ENCODE measurements at places on chromosomes 3 and 15.

GRCh38 chr3:157271283-157271882, 111.4 kb upstream of the CCNL1 start:
- no peak for DNase-seq

DNA sequence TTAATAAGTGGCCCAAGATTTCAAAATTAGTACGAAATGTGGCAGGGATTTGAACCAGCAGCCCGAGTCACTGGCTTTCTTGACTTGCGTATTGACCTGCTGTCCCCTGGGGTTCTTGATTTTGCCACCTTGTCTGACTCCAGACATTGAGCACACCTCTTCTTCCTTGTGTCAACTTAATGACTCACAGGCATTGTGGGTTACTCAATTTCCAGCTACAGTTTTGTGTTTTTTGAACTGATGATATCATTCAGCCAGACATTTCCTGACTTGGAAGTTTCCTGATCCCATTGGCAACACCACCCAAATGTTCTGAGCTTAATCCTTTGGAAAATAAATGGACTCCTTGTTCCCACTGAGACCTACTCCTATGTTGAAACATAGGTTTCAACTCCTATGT, 64.2 kb downstream of the MOBP start:
- no peak for DNase-seq

GRCh38 chr15:47857776-47858167, 140.5 kb downstream of the SEMA6D start:
- DNase-seq = no peak

DNA sequence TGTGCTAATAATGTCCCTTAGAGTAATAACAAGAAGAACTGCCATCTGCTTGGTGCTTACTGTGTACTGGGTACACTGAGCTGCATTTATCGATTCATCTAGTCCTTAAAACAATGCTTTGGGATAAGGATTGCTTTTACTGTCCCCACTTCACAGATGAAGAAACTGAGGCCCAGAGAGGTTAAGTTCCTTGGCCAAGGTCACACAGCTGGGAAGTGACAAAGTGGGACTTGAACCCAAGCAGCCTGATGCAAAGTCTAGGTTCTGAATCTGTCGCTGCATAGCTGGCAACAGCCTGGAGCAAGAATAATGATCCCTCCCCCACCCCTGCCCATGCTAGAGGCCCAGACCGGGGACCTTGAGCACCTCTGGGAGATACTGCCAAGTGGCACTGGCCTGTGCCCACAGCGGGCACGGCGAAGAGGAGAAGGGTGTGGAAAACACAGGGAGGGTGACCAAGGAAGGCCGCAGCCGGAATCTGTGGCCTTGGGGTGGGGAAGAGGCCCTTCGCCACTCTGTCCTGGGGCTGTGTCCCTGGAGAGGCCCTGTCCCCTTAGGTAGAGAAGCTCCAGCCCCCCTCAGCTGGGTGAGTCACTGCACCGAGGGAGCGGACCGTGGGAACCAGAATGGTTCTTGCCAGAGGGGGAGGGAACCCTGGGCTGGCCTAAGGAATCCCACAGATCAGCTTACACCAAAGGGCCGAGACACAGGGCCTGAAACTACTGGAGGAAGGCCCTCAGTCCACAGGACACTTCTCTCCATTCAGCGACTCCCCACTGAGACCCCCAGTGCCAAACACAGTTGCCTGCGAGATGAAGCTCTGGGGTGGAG, 3.5 kb downstream of the PLXND1 start:
- DNase-seq = no peak

- DNase-seq = no peak
These were observed 159.3 kb upstream of the NR2F2 start for GRCh38 chr15:96170979-96171739.

- no peak for DNase-seq
These were observed 542.9 kb downstream of the FHIT start for GRCh38 chr3:60708191-60708975.

GRCh38 chr15:74808840-74809229, 3.8 kb upstream of the LMAN1L start:
- no peak for DNase-seq

- DNase-seq = no peak
These were observed 30.2 kb downstream of the ITGA11 start for GRCh38 chr15:68401496-68402431.

GRCh38 chr3:54901906-54902685, 25.8 kb downstream of the LRTM1 start:
- no peak for DNase-seq

GRCh38 chr3:80543154-80543553, 775.4 kb upstream of the ROBO1 start:
- no peak for DNase-seq

- no peak for DNase-seq
These were observed 11.5 kb upstream of the LMCD1 start for GRCh38 chr3:8490079-8490552.

DNA sequence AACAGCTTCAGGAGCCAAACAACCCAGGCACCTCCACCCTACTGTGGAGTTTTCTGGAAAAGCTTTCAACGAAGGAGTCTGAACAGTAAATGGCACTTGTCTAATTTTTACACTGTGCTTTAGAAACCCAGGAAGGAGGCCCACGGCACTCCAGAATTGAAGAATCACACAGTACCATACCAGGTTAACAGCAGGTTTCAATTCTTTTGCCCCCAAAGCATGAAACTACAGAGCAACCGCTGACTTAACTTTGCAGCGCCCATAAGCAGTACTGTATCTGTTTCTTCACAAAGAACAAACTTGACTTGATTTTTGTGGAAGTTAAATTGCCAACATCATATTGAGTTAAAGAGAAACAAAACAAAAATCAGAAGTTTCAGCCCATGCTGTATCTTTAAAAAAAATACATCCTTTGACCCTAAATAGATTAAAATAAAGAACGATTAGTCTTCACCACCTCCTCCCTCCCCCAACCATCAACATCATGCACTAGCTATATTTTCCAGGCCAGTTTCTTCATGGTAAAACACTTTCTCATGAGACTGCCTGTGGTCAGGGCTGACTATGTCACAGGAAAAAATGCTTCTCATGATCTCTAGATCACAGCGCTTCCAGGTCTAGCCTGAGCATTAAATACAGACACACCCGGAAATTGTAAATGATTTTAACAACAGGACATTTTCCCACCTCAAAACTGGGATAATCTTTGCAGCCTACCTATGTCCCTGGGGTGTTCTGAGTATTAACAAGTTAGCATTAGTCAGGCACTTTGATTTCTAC, 456.3 kb downstream of the FOXP1 start:
- no peak for DNase-seq

GRCh38 chr3:68953816-68954444, 21.6 kb upstream of the TAFA4 start:
- DNase-seq = no peak

GRCh38 chr3:41236228-41236627, 36.9 kb downstream of the CTNNB1 start:
- DNase-seq = no peak

- DNase-seq = no peak
These were observed 160.3 kb downstream of the MTHFS start for GRCh38 chr15:79736435-79737000.

GRCh38 chr15:63599401-63600000, 2.3 kb downstream of the FBXL22 start:
- DNase-seq = no peak

DNA sequence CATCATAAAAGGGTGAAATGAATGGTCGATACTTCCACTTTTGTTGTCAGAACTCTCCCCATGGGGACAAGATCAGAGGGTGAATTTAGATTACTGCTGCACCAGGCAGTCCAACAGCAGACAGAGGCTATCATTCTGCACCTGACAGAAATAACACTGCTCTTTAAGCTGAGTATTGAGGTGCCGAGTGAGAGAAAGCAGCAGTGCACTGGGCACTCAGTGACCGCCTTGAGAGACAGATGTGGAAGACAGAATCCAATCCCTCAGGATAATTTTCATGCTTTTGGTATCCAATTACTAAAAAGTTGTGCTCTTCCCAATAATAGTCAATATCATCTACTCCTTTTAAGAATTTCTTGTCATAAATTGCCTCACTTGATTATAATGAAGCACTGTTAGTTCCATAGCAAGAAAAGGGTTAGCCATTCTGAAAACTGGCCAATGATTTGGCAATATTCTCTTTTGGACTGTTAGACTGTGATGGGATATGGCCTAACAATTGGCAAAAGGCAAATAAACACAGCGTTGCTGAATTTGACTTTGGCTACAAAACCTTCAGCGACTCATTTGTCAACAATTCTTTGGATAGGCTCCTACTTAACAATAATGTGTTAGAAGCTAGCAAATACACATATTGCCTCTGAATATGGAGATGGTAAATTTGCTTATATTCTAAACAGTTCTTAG, 5.5 kb downstream of the FGF7 start:
- DNase-seq = no peak

DNA sequence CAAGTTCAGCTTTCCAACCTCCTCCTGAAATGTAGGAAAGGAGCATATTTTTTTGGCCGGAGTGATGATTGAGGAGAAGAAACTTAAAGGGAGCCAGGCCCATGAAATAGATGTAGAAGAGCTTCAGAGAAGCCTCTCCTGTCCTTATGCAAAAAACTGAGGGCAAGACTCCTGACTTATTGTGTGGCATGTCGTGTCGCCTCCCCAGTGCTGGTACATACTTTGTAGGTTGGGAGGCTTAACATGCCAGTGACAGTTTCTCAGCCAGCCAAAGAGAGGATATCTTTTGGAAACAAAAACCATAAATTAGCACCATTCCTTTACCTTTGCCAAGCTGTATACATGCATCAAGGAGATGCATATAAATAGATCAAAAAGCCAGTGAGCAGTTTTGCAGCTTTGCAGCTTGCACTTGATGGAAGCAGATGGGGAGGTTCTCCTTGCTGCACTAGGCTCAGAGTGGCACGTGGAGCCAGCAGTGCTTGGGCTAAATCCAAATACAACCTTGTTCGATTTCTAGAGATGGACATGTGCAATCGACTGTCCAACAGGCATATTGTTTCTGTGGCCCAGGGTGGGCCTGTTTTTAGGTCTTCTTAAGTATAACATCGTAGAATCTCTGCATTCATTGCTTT, 10.2 kb downstream of the SLCO3A1 start:
- no peak for DNase-seq

DNA sequence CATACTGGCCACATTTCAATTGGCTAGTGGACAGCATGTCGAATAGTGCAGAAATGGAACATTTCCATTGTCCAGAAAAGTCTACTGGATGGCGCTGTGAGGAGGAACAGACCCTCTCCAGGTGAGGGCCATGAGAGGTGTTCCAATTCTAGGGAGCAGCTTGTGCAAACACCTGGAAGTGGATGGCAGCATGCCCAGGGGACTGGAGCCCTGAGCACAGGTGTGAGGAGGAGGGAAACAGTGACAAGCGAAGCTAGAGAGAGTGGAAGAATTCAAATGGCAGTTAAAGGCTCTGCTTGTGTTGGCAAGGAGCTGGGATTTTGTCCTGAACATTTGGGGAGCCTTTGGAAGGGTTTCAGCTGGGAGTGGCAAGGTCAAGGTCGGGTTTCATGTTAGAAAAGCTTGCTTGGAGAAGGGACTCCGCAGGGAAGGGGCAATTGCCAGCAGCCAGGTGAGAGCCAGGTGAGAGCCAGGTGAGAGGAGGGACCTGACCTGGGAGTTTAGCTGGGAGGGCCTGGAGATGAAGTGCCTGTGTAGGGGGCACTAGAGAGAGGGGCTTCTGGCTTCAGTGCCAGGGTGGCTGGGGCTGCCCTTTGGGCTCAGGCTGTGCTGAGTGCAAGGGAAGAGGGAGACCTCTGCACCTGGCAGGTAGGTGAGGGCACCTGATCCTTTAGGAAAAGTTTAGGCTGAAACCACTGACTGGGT, 93.8 kb downstream of the LINGO1 start:
- no peak for DNase-seq

- DNase-seq = no peak
These were observed 85.7 kb downstream of the CRYGS start for GRCh38 chr3:186458306-186459107.

- DNase-seq = no peak
These were observed 14.7 kb upstream of the ATP2B2 start for GRCh38 chr3:10520072-10520471.

- DNase-seq = peak; percentile 27
These were observed 755 bp downstream of the PTPN9 start for GRCh38 chr15:75578173-75578947.

GRCh38 chr3:175002732-175003143, 143.6 kb downstream of the NAALADL2 start:
- no peak for DNase-seq

DNA sequence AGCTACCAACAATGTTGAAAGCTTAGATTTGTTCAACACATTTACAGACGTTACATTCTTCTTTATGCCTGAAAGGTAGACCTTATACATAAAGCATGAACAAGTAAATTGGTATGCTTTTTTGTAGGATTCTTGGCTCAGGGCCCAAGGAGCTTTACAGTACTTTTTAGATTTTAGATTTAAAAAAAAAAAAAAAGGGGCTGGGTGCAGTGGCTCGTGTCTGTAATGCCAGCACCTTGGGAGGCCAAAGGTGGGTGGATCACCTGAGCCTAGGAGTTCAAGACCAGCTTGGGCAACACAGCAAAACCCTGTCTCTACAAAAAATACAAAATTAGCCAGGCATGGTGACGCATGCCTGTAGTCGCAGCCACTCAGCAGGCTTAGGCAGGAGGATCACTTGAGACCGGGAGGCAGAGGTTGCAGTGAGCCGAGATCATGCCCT, 39.7 kb downstream of the MEF2A start:
- no peak for DNase-seq

- no peak for DNase-seq
These were observed 94.7 kb downstream of the LRIG1 start for GRCh38 chr3:66406163-66406562.

DNA sequence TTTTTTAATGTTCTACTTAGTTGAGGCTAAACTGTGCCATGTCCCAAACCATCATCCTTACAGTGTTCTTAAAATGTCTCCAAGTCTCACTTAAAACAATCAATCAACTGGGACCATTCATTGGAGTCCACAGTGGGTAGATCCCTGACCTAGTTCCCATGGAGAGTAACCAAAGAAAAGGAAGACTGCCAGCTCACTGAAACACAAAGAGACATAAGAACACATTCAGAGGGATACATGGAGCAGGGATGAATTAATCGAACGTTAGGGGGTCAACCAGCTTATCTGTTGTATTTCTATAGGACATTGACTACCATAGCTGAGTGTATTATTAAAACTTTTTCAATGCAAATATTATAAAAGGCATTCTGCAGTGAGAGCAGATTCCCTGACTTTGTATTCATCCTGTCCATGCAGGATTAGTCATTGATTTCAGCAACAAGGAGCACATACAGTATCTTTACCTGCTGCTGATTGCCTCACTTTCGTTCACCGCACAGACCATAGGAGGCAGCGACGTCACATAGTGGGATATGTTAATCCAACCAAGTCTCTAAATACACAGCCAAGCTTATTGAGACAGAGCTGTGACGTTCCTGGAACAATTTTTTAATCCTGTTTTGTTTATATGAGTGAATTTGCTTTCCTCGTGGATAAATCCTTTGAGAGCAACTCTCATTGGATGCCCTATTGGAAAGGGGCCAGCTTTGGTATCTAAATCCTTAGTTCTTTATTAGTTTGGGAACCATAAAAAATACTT, 364.9 kb upstream of the RBMS3 start:
- DNase-seq = no peak

- no peak for DNase-seq
These were observed 28.6 kb downstream of the IQSEC1 start for GRCh38 chr3:13044496-13045240.

GRCh38 chr3:197328198-197328597, 29.8 kb upstream of the DLG1 start:
- no peak for DNase-seq

Measured in T-helper 17 cell (primary cell).